ENCODE measurements at places on chromosomes 12 and 14.

GRCh38 chr14:76377735-76378074, 1.8 kb downstream of the ESRRB start:
- no peak for DNase-seq

DNA sequence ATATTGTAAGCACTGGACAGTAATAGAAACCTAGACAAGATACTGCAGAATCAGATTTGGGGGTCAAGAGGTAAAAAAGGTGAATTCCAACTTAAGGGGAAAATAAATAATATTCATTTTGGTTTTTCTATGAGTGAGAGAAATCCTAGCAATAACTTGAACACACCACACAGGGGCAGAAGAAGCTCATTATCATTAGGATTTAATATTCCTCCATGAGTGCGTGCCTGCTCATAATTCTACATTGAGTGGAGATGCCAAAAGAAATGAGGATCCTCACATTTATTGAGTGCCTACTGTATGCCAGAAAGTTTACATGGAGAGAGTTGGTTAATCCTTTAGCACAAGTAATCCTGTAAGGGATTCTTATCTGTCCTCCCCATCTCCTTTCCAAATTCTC, 40.5 kb upstream of the C14orf132 start:
- DNase-seq = no peak

- DNase-seq = no peak
These were observed 23.1 kb downstream of the ENTPD5 start for GRCh38 chr14:73995977-73996378.

- DNase-seq = no peak
These were observed 11.5 kb downstream of the GNS start for GRCh38 chr12:64747695-64748094.

DNA sequence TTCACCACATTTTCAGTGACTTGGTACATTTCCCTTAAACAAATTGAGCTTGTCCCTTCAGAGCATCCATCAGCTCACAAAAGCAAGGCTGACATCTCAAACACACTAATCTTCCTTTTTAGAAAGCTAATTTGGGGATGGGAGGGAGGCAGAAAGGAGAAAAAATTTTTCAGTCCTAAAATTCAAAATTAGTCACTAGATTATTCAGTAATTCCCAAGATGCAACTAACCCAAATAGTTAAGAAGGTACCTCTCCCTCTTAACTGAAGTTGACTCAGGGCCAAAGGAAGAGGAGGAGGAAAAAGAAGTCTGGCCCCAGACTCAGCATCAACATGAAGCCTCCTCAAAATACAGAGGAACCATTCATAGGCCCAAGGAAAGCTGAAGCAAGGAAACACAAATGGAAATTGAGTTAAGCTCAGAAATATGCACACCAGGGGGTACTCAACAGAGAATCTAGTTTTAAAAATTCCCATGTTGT, 21.7 kb downstream of the CBX5 start:
- no peak for DNase-seq

- no peak for DNase-seq
These were observed 8.6 kb downstream of the ASB2 start for GRCh38 chr14:93967637-93968250.

- DNase-seq = no peak
These were observed 80.7 kb downstream of the RAD51B start for GRCh38 chr14:67900231-67900630.

GRCh38 chr14:66383257-66383656, 102.9 kb upstream of the CCDC196 start:
- no peak for DNase-seq

- no peak for DNase-seq
These were observed 19.8 kb downstream of the CD9 start for GRCh38 chr12:6219980-6220379.

DNA sequence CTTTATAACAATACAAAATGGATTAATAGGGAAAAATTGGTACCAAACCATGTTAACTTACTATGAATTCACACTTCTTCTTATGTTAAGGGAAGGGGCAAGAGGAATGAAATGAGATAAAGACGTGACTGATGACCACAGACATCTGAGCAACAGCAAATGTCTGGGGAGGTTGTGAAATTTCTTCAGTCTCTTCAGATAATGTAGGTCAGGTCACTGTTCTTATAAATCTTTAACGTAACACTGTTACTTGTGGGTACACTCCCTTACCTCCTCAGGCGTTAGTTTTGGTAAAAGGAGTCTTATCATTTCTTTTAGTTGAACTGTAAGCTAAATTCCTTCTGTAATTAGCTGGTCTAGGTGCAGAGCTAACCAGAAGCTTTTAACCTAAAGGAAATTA, 405.0 kb upstream of the LRFN5 start:
- no peak for DNase-seq

DNA sequence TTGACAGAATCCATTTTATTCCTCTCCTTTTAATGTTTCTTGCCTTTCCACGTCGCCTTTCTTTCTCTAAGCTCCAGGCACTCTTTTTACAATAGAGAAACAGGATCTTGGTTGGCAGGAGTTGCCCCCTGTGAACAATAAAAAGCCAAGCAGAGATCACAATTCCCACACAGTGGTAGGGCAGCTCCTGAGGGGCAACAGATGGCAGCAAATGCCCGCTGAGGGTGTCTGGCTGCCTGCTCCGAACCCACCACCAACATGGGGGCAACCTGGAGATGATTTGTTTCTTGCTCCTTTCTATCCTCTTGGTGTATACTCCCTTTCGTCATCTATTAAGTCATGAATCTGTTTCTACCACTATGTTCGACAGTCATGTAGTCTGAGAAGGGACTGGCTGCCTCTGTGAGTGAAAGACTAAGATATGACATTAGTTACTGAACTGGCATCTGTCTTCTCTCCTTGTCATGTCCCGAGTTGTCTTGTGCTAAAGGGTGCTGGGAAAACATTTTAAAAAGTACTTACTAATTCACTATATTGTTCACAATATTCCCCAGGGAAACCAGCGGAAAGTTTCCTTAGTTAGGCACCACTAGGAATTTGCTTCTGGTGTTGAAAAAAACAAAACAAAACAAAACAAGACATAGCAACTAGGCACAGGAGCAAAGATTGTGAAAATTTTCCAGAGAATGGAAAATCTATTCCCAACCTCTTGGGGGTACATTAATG, 170.1 kb downstream of the STXBP6 start:
- DNase-seq = no peak

DNA sequence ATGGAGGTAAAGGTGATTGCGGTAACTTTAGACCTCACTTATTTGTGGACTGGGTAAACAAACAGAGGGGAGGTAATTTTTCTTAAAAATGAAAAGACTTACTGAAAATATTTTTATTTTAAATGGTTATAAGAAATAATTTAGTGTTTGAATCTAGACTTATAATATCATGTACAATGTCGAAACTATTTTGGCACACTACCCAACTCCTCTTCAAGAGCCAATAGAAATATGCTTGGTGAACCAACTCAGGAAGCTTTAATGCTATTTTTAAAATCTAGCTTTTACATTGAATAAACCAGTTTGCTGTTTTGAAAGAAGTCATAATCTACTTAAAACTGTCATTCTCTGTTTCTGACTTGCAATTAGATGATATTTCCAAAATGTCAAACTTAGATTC, 175.8 kb upstream of the NPAS3 start:
- DNase-seq = no peak

DNA sequence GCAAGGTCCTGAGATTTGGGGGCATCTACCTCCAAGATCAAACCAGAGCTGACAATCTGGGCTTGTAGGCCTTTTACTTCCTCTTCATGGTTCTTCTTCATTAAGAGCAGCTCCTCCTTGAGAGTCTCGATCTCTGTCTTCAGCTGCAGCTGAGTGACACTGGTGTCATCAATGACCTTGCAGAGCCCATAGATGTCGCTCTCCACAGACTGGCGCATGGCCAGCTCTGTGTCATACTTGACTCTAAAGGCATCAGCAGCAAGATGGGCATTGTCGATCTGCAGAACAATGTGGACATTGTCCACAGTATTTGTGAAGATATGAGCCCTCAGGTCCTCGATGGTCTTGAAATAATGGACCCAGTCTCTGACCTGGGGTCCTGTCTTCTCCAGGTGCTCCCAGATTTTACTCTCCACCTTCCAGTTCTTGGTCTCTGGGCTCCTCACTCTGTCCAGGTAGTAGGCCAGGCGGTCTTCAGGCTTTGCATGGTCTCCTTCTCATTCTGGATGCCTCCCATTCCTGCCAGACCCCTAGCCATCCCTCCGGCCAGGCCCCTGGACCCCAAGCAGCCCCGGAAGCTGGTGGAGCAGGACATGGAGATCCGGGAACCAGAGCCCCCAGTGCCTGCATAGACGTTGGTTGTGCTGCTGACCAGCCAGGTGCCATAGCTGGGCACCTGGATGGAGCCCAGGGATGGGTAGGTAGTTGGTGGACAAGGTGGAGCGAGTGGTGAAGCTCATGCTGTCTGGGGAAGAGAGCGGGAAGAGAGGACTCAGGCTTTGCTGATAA, 141.0 kb downstream of the MSRB3 start:
- no peak for DNase-seq
